ENCODE measurements at places on chromosomes 12 and 14.

- no peak for DNase-seq
Measured at GRCh38 chr14:84806622-84807021, 723.3 kb upstream of the FLRT2 start.

DNA sequence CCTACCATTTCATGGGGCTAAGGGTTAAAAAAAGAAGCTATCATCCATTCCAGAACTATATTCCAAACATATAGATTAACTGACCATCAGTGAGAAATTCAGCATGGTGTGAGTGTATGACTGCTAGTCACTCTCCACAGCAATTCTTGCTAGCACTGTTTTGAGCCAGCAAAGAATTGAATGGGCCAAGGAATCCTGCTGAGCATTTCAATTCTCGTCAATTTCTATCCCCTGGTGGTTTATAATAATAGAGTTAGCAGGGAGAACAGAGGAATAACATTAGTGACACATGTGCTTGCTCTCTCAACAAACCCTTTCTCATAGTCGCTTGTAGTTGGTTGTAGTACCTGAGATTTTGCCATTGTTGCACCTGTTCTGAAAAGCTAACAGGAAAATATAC is 7.2 kb downstream of the MBIP start:
- no peak for DNase-seq

DNA sequence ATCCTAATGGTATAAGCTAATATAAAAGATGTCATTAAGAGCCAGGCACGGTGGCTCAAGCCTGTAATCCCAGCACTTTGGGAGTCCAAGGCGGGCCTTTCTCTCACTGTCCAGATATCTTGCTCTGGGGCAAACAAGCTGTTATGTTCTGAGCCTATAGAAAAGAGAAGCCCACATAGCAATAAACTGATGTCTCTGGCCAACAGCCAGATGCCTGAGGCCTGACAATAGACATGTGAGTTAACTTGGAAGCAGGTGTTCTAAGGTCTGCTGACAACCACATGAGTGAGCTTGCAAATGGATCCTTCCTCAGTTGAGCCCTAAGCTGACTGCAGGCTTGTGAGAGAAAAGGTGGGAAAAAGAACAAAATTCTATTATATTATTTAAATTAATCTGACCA is 25.0 kb downstream of the YAF2 start:
- no peak for DNase-seq

DNA sequence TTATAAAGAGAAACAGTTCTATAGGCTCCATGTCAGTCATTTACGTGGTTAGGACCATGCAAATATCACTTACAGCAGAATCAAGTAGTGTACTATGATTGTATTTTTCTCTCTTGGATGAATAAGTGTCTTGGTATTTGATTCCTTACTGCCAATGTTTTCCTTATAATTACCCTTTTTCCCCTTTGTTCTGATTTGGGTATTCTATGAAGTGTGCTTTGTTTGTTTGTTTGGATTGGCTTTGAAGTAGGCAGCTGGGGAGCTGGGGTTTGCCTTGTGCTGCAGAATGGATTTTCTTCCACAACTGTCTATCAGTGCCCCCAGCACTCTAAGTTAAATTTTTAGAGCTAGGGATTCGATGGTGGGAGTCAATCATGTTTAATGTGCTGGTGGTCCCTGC is 12.4 kb downstream of the TMEM120B start:
- DNase-seq, result no peak

DNA sequence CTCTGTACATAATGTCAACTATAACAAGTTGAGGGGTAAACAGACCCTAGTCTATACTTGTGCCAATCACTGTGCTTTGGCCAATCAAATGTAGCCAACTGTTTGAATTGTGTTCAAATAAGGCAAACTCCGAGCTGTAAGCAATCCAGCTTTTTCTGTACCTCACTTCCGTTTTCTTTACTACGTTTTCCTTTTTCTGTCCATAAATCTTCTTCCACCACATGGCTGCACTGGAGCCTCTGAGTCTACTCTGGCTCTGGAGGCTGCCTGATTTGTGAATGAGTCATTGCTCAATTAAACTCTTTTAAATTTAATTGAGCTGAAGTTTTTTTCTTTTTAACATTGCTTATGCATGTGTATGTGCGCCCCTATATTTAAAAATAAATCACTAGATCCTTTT is 29.7 kb downstream of the CLEC1A start:
- no peak for DNase-seq

- DNase-seq, result no peak
Measured at GRCh38 chr14:33612197-33612505, 338.7 kb downstream of the EGLN3 start.

DNA sequence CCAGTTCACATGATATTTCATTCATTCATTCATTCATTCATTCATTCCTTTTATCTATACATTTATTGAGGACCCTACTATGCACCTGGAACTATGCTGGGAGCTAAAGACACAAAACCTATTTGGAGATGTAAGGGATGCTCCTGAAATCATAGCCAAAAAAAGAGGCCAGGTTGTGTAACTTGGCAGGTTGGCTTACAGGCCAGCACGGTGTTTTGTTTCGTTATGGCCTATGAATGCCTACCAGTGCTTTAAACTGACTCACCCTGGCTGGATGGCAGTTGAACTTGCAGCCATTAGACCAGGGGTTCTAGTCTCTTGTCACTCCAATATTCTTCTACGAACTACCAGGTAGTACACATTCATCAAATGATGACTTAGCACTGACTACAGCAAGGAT is 15.7 kb downstream of the MAP3K9 start:
- no peak for DNase-seq

GRCh38 chr12:107109726-107110719 is 16.7 kb upstream of the CRY1 start:
- DNase-seq, result no peak

DNA sequence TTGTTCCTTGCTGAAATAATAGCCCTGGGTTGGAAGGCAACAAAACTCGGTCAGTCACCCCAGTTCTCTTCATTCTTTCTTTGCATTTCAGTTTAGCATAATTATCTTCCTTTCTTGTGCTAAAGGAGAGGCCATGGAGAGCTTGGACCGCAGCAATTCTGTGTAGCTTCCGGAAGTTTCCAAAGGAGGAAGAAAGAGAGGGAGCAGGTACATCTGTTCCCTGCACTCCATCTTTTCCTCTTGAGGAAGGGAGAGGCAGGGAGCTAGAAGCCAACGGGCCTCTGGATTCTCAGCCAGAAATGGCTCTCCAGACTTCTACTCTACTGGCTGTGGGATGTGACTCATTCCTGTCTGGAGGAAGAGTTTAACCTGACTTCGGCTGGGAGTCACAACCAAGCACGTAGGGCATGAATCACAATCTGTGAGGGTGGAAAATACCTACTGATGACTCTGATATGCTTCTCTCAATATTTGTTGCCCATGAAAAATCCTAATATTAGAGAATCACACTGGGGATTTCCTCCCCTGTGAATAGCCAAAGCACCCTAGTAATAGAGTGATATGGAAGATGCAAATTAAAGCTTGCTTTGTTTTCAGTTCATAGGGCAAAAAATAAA is 17.0 kb downstream of the ANO6 start:
- DNase-seq, result no peak

DNA sequence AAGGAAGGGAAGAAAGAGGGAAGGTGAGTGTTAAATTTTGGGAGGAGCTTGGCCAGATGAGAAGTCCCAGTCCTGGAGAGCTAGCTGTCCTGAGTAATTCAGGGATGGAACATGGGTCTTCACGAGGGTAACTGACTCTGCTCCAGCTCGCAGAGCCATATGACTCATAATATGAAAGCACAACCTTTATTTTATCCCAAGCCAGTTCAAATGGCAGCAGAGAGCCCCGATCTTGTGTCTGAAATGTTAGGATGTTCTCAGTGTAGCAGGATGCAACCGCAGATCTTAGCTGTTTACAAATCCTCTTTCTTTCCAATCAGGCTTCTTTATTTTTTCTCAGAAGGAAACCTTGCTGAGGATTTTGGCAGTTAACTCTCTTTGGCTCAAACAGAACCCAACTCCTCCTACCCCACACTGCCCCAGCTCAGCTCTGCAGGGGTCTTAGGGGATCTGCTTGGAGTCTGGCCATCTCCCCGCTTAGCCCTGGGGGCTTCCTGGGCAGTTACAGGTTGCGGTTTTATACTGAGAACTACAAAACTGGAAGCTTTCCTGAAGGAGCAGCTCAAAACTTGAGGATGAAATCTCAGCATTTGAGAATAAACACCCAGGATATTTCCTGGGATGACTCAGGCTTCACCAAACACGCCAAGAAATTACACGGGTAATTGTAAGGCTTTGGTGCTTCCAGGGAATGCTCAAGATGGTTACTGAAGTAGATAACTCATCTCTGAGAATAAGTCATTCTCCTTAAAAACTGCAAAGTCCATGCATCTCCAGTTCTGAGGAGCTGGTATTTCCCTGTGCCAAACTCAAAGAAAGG is 92.5 kb downstream of the VCPKMT start:
- no peak for DNase-seq

DNA sequence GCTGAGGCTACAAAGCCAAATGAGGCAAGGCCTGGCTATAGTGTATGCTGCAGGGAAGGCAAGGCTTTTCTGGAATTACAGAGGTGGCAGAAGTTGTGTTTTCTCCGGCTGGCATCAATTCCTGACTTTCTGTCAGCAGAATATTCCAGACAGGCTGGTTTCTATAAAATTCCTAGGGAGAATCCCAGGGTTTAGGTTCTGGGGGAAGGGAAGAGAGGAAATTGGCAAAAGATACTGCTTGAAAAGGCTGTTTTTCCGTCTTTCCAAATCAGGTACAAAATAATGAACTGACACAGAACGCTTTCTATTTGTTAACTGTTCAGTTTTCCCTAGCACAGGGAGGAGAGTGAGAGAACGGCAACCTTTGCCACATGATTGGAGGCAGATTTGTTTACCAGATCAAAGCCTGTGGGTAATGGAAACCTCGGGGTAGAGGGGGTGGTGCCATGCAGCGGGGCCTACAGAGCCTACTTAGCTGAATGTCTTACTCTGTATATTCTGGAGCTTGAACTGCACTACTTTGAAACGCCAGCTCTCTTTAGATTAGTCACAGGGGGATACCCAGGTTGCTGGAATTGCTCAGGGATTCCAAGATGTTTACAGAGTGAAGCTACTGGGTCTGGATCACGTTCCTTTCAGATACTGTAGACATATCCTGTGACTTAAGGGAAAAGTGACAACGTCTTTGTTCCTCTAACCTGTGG is 65.8 kb upstream of the DACT1 start:
- no peak for DNase-seq

- no peak for DNase-seq
Measured at GRCh38 chr14:44945264-44945663, 16.5 kb downstream of the KLHL28 start.

DNA sequence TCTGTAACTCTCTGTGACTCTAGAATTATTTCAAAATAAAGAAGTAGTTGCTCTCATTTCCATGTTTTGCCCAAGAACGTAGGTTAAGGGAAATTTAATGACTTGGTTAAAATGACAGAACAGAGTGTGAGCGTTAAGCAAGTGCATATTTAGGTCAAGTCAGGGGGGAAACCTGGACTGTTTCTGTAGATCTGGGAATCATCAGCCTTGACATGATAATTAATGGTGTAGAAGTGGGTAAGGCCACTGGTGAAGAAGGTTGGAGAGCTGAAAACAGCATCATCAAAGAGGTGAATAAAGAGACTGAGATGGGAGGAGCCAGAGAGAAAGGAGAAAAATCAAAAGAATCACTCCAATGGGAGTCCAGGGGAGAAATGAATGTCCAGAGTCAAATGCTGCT is 49.4 kb upstream of the STK38L start:
- no peak for DNase-seq

DNA sequence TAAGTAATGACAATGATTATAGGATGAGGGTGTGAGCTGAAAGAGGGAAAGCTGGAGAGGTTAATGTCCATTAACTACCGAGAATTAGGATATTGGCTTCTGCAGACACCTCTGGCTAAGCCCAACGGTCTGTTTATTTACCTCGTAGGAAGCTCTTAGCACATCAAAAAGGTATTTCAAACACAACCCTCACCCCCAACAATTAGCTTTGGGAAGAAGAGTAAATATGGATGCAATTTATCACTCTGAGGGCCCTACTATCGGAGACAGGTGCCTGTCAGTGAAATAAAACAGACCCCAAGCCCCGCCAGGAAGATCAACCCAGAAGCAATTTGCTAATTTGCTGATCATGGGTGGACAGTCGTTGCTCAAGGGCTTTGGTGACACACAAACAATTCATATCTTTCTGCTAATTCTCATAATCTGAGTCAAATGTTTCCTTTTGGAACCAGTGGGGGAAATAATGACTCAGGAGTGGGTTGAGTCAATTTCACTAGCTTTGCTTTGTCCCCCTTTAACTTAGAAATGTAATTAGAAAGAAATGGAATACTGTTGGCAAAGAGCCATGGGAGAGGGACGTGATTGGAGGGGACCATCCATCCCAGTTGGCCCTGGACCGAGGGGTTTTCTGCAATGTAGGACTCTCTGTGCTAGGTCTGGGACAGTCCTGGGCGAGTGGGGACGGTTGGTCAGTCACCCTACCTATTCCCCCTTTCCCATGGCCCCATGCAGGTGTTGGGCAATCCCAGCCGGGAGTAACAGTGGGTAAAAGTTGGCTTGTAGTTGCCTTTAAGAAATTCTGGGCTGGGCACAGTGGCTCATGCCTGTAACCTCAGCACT is 99.1 kb upstream of the MED13L start:
- DNase-seq, result no peak

GRCh38 chr12:116133149-116133548 is 144.3 kb downstream of the MED13L start:
- no peak for DNase-seq

- DNase-seq, result no peak
Measured at GRCh38 chr12:98924-99352, 32.4 kb downstream of the IQSEC3 start.

GRCh38 chr12:100830003-100830795 is 35.6 kb downstream of the ANO4 start:
- DNase-seq, result no peak

- no peak for DNase-seq
Measured at GRCh38 chr12:100661300-100661951, 87.9 kb downstream of the GAS2L3 start.

DNA sequence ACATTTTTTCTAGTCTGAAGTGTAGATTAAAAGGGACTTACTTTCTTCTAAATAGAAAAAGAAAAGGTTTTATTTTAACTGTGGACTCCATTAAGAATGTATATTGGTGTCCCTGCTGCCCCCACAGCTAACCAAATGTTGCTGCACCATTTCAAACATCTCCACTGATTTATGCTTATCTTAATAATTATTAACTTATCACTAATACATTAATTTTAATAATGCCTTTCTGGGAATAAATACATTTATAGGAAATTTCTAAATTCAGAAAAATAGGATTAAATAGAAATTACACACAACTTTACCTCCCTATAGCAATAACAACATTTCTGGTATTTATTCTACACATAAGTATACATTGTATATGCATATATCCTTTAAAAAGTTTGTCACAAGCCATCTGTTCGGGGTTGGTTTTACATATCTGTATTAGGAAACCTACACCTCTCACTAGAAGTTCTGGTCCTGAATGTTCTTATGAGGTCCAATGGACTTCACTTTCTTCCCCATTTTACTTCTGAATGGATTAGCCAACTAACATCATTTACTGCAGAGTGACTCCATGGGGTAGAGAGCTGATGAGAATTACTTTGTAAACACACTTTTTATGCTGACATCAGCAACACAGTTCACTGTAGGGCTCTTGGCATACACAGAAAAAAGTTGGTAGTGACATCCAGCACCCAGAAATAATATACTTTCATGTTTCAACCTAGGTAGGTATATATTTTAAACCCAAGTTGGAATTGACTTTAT is 9.4 kb upstream of the SELPLG start:
- DNase-seq, result no peak

- no peak for DNase-seq
Measured at GRCh38 chr14:49673586-49673985, 14.4 kb downstream of the POLE2 start.

All from stimulated activated CD4-positive, alpha-beta T cell treated with anti-CD3 and anti-CD28 coated beads, Interleukin-1b, Interleukin-23, amount 100 ng/mL, for 1 hour (primary cell).